ENCODE measurements at places on chromosomes 3 and 15. TPM values are rescaled to one million over a fixed set of nuclear protein-coding genes. Genes with fewer than 3 reads are reported as not detected.

DNA sequence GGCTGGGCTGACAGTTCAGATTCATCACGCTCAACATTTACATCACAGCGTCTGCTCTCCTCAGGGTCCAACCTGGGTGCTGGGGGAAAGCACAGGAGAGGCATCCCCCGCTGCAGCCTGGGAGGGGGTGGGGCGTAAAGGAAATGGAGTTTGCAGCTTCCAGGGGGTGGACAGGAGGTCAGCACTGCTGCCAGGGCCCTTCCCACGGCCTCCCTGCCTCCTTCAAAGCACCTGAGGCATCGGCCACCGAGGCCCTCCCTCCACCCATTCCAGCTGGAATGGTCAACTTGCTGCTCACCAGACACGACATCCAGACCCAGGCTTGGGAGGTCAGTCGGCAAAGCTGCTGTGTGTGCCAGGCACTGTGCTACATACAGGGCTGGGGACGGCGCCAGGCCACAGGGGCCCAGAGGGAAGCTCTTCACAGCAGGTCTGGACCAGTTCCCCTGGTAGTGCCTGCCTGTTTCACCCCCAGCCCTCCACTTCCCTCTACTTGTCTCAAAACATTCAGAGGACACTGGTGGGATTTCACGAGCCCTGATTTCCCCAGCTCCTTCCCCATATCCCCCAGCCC, 120.7 kb downstream of the ANP32A start:
- peak; percentile 44 for ATAC-seq

- ATAC-seq = peak; percentile 91
These were observed 65.1 kb upstream of the HES1 start for GRCh38 chr3:194070634-194071409.

DNA sequence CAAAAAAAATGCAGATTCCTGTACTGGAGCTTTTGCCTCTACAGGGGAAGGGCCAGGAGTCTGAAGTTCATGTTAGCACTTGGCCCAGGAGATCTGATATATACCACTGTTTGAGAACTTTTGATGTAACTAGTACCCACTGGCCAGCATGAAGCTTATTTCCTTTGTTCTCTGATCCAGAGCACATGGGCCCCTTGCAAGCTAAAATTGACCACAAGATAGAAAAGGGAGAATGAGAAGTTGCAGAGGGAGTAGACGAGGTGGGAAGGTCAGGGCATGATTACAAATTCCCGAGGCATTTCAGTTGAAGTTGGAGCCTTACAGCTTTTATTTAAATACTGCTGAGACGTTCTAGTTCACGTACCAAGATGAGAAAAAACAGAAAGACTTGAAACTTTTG, 28.2 kb downstream of the TGM4 start:
- ATAC-seq = no peak

- ATAC-seq = no peak
These were observed 89.0 kb downstream of the MLH1 start for GRCh38 chr3:37082317-37082716.

DNA sequence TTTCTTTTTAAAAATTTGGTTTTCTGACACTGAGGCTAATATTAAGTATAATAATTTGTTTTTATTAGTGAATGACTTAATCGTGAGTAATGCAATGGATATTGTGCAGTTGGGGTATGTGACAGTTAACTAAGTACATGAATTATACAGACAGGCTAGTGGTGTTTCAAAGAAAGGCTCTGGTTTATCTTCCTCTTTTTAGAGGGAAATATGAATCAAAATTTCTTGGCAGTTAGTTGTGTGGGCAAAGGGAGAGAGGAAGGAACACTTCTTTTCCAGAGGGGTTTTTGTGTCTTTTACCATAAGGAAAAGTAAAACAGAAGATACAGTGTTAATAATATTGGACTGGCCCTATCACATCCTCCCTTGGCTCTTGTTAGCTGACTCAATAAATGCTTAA, 2.7 kb downstream of the ZNF654 start:
- no peak for ATAC-seq

DNA sequence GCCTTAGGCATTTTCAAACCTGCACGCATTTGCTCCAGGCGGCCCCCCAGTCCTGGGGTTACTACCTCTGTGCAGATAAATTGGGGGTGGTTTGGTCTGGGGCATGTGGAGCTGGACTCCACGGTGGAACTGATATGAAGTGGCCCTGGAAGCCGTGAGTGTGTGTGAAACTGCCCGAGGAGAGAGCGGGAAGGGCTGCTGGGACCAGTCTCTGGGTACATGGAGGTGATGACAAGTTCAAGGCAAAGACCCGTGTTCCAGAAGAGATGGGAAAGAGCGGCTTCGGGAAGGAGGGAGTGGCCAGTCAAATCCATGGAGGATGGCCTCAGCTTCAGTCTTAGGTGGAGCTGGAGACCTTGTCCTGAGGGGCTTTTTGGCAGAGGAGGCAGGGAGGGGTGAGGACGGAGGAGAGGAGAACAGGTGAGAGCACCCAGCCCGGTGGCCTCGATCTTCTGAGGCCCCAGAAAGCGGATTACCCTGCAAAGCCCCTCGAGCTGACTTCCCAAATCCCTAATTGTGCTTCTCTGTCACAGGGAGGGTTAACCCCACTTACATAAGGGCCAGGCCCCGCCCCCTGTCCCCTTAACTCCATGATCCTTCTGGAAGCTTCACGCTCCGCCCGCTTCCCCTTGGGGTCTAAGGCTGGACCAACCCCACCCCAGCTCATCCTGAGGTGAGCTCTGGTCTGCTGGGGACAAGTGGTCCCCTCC, 1.9 kb upstream of the NR2E3 start:
- ATAC-seq = no peak

Gene GOLGA8R
- total RNA-seq = 3.7 TPM

Gene SPINK8
- not detected for total RNA-seq

Gene TM6SF1
- 0.46 TPM for total RNA-seq

GRCh38 chr3:99700631-99701268, 62.4 kb downstream of the COL8A1 start:
- peak; percentile 69 for ATAC-seq

- no peak for ATAC-seq
These were observed 285.3 kb downstream of the FAM43A start for GRCh38 chr3:194971009-194971408.

Gene DOCK3
- 0.86 TPM for total RNA-seq

GRCh38 chr3:38805004-38805403, 11.0 kb downstream of the SCN10A start:
- no peak for ATAC-seq

Gene CNTN4
- total RNA-seq = 27.6 TPM

DNA sequence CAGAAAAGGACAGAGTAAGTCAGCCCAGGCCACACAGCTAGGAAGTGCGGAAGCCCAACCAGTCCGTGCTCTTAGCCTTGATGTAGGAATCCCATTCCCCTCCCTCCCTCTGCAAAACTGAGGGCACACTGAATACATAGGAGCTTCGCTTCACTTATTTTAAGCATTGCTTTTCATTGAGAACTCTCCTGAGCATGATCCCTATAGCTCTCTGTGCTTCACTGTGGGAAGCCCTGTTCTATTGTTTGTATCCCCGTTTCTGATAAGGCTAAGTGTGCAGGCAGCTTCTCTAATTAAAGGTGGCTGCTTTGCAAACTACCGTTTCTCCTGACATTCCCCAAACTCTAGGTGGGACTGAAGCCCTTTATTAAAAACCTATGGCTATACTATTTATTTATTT, 29.9 kb downstream of the IL5RA start:
- no peak for ATAC-seq

DNA sequence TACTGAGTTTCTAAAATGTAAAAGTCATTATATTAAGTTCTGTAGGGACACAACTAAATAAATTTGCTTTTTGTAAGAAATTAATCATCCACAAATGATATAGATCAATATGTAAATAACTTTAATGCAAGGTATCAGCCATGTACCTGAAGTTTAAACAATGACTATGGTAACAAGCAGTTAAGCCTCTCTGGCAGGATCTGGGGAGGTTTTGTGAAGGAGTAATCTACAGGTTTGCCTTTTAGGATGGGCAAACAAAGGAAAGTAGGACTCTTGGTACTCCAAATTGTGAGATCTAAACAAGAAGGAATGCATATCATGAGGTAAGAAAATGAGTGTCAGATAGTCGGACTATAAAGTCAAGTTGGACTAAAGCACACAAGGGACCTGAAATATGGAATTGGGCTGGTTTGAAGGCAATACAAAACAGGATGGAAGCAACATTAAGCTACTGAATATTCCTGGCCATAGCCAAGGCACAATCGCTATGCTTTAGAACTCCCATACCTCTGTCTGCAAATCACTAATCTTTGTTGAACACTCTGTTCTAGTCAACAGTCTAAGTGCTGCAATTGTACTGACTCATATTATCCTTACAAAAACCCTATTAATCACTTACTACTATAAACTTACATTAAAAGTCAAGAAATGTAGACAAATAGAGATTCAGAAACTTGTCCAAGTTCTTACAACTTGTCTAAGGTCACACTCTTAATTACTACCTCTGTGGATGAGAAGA, 412.8 kb downstream of the DIPK2A start:
- no peak for ATAC-seq

DNA sequence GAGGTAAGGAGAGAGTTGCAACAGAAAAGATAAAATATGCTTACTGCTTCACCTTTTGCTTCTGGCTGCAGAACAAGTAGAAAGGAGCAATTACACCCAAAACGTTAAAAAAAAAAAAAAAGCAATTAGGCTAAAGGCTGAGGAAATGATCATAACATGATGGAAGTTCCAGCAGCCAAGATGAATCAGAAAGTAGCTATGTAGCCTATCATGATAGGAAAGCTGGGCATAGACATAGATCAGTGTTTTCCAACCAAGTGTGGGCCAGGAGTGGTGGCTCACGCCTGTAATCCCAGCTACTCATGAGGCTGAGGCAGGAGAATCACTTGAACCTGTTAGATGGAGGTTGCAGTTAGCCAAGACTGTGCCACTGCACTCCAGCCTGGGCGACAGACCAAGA, 52.6 kb downstream of the AGTR1 start:
- no peak for ATAC-seq

Gene SERINC4
- total RNA-seq = 1.5 TPM

Gene ZNF609
- total RNA-seq = 25.7 TPM

Gene DAZL
- 0.05 TPM for total RNA-seq

DNA sequence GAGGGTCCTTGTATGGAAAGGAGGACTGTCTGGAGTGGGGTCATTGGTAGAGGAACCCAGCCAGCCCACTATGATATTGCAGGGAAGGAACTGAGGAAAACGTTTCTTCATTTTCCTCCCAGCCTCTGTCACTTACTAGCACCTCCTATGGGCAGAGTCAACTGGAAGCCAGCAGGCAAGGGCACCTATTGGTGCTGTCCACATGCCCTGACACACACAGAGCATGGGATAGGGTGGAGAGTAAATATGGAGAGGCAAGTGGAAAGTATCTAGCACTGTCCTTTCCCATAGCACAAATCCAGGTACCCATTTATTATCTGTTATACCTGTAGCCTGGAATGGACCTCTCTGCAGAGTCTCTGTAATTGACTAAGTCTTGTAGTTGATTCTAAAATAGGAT, 285.6 kb downstream of the WDR72 start:
- ATAC-seq = no peak

Gene PYGO1
- 13.4 TPM for total RNA-seq

Gene KLHL6
- 2.6 TPM for total RNA-seq

GRCh38 chr15:57340682-57341259, 35.5 kb upstream of the CGNL1 start:
- ATAC-seq = peak; percentile 75
